ENCODE measurements at places on chromosomes 3 and 15. TPM values are rescaled to one million over a fixed set of nuclear protein-coding genes. Genes with fewer than 3 reads are reported as not detected.

The KNG1 gene
- total RNA-seq, result not detected

The DNAJA4 gene
- total RNA-seq, result 30.2 TPM

The CSPG5 gene
- 0.91 TPM for total RNA-seq

The WDR5B gene
- total RNA-seq, result 4.0 TPM

The NXPE3 gene
- total RNA-seq, result 13.9 TPM

The EEFSEC gene
- total RNA-seq, result 10.5 TPM

The ITGB5 gene
- total RNA-seq, result 1.1 TPM

The RASL12 gene
- total RNA-seq, result not detected

The RETNLB gene
- not detected for total RNA-seq

The SFMBT1 gene
- total RNA-seq, result 29.9 TPM

The CCDC54 gene
- total RNA-seq, result not detected

The CEP97 gene
- total RNA-seq, result 19.0 TPM

The VWA5B2 gene
- total RNA-seq, result not detected

The CACNA2D3 gene
- not detected for total RNA-seq

The SLC28A2 gene
- not detected for total RNA-seq

The CHAC1 gene
- total RNA-seq, result 2.4 TPM

The ITGA11 gene
- total RNA-seq, result 0.95 TPM

The UBE2Q2 gene
- total RNA-seq, result 26.1 TPM

DNA sequence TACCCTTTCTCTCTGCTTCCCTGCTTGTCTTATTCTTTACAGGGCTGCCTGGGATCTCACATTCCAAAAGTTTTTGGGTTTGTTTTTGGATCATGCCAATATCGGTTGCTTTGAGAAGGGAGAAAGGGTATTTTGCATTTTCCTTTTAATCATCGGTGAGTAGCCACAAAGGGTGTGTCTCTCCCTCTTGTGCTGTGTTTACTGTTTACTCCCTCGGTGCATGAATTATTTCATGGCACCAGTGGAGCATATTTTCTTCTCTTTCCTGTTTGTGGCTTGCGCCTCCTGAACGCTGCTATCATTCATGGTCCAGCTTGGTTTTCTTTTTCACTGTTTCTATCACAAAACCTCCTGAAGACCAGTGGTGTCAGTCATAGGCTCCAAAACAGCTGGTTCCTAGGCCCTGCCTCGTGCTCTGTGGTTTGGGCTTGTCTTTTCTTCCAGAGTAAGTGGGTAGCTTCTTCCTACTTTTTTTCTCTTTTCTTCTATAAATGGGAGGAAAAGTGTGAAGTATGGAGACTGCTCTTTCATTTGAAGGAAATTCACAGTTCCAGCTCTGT lies 54.9 kb downstream of the IGF1R start:
- ATAC-seq, result no peak

DNA sequence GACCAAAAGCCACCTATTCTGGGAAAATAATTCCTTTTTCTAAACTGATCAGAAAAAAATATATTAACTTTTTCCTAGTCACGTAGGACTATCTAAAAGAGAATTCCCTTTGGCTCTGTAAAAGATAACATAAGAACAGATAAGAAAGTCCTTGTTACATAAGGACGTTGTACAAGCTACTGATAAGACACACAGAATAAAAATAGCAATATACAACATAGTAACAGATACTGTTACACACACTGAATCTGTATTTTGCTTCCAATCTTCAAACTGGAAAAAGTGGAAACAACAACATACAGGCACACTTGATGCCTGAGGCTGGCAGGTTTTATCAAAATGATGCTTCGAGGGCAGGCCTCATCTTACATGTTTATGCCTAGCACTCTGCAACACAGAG lies 59.8 kb downstream of the SNX4 start:
- no peak for ATAC-seq

DNA sequence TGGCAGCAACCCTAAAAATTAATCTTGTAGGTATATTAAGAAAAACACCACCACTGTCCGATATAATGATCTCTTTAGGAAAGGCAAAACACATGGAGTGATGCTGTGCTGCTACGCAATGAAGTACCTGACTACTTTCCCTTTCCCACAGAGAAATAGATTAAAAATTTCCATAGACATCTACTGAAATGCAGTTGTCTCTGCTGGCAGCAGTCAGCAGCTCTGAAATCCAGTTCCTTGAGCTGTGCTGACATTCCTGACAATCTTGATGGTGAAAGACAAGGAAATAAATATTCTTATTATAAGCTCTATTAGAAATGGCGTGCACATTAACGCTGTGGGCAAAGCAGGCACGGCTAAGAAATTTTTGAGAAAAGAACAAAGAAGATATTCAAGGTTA lies 287.6 kb downstream of the IL5RA start:
- no peak for ATAC-seq

GRCh38 chr3:113620091-113620490 lies 76.4 kb downstream of the USF3 start:
- ATAC-seq, result no peak

GRCh38 chr3:108834551-108834950 lies 12.0 kb downstream of the TRAT1 start:
- peak; percentile 36 for ATAC-seq

- no peak for ATAC-seq
Measured at GRCh38 chr15:67967871-67968431, 86.2 kb upstream of the PIAS1 start.

GRCh38 chr15:52734329-52734728 lies 55.1 kb upstream of the ATOSA start:
- no peak for ATAC-seq

GRCh38 chr15:45377609-45378148 lies 665 bp downstream of the GATM start:
- no peak for ATAC-seq

- peak; percentile 41 for ATAC-seq
Measured at GRCh38 chr3:108329508-108329907, 33.2 kb downstream of the HHLA2 start.

DNA sequence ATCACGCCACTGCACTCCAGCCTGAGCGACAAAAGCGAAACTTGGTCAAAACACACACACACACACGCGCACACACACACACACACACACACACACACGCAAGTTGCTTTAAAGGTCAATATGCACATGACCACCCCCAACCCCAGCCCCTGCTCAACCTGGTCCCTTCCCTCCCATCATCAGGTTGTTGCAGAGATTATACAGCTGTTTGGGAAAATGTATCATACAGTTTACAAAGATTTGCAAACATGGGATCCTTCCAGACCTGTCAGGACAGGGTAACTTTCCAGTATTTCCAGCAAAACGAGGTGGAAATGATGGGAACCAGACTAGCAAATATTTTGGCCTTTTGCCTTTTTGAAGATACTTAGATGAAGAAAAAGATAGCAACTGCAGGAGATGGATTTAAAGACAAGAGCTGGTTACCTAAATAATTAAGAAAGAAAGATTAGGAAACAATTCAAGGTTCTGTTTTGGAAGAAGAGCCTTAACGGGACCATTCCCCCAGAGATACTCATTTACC lies 80.2 kb downstream of the TNIK start:
- ATAC-seq, result no peak

DNA sequence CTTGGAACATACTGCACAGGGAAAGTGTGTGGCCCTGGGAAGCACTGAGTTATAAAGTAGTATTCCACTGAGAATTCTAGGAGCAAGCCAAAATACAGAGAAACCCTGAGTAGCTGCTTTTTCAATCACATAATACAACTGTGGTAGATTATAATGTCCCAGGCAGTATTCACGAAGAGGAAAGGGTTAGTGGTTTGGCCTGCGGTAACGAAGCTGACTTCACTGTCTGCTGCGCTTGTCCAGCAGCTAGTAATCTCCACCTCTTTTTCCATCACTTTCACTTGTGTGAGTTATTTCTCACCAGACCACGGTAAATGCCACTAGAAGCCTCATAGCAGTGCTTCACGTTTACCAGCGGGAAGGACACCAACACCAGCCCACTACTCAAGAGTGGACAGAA lies 34.4 kb downstream of the RPL39L start:
- ATAC-seq, result peak; percentile 31

DNA sequence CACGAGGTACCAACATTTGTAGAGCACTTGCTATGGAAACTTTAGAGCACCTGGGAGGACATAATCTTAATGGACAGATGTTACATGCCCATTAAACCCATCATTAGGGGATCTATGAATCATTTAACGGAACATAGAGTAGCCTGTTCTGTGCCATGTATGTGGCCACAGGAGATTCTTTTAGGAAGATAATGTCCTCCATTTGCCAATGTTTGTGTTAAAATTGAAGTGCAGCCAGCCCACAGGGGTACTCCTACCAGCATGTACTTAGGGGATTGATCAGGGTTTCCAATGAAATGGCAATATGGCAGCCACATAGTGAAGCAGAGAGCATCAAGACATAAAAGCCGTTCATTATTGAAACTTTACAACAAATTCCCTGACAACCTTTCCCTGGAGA lies 70.7 kb downstream of the TNIK start:
- no peak for ATAC-seq

GRCh38 chr3:71641674-71642073 lies 58.1 kb upstream of the FOXP1 start:
- ATAC-seq, result peak; percentile 92

- ATAC-seq, result no peak
Measured at GRCh38 chr3:9669720-9670432, 20.6 kb downstream of the MTMR14 start.

GRCh38 chr15:89566181-89566580 lies 9.1 kb upstream of the TICRR start:
- no peak for ATAC-seq

Measured in activated T-helper 17 cell treated with anti-CD3 and anti-CD28 coated beads, Interleukin-2, amount 50 U/mL, for 72 hours (primary cell).